ENCODE measurements at places on chromosomes 6 and 20. TPM values are rescaled to one million over a fixed set of nuclear protein-coding genes. Genes with fewer than 3 reads are reported as not detected.

STMND1 gene
- total RNA-seq = not detected

ARHGAP18 gene
- 86.1 TPM for total RNA-seq

RIPPLY2 gene
- total RNA-seq = not detected

BTBD9 gene
- total RNA-seq = 15.0 TPM

TRIM15 gene
- total RNA-seq = not detected

CLDN20 gene
- not detected for total RNA-seq

DNA sequence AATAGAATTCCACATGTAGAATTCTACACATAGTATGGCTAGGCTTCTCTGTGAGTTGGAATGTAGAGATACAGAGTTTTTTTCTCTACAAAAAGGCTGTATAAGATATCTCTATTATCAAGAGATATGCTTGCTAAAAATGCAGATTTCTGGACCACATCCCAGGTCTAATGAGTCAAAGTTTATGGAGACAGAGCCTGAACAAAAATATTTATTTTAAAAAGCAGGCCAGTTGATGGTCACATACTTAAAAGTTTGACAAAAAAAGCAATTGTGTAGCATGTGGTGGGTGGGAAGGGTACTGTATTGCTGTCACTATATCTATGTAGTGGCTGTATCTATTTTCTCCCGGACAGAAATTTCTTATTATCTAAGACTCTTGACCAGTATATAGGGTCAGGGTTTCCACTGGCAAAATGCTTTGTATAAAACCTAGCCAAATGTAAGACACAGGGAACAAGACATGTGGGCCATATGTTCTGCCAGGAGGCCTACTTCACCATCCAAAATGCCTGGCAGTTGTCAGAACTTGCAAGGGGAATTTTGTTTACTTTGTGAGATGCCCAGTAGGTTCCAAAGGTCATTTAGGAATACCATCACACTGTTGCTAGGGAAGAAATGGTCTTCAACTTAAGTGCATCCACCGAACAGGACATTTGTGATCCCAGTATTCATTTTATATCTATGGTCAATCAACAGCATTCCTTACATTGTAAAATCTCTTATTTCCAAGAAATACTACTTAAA is 60.6 kb downstream of the SHPRH start:
- no peak for DNase-seq

- no peak for DNase-seq
Observed at GRCh38 chr20:49361862-49362660, 84.2 kb upstream of the ZNFX1 start.

DNA sequence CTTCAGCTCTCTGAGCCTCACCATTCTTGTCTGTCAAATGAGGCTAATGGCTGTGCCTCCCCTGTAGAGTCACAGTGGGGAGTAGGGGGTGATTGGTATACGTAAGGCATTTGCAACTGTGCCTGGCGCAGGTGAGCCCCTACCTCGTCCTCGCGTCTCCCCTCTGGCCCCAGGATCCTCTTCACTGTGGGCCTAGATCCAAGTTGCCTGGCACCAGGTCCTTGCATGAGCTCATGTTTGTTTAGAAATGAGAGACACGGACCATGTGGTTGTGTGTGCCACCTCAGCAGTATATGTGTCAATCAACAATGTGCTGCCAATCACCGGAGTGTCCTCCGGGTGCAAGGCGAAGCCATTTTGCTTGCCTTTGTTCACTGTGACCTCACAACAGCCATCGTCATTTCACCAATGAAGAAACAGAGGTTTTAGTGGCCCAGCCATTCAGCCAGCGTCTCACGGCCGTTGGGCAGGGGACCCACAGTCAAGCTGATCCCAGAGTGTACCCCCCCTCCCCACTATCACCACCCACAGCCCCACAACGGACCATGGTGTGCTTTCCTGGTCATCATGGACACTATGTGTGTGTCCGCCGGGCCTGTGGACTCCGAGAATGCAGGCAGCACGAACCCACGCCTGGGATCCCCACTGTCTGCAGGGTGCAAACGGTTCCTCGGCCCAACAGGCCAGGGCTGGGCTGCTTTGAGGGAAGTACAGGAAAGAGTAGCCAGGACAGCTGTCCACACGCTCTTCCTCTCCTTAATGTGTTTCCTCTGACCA is 35.9 kb upstream of the STX16 start:
- DNase-seq = no peak

DNA sequence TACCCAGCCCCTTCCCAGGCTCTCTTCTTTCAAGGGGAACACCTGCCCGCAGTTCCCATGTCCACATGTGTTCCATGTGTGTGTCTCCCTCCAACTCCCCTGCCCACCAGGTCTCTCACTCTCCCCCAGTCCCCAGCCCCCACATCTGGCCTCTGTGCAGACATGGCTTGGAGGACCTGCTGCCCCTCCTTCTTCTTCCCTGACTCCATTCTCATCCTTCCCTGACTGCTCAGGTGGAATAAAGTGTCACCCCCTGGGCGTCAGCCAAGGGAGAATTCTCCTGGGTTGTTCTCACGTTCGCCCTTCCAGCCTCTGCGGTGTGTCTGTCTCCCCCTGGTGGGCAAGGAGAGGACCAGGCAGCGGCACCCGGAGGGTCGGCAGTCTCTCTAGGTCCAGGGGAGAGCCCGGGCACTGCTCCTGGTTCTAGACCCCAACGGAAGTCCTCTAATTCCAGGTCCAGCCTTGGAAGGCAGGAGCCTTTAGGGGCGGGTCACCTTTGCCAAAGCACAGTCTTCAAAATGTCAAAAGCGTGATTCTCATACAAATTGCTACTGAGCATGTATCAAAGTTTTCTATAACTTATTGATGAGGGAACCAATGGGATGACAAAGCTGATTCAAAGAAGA is 50.5 kb downstream of the EBF4 start:
- DNase-seq = peak; percentile 54

DNA sequence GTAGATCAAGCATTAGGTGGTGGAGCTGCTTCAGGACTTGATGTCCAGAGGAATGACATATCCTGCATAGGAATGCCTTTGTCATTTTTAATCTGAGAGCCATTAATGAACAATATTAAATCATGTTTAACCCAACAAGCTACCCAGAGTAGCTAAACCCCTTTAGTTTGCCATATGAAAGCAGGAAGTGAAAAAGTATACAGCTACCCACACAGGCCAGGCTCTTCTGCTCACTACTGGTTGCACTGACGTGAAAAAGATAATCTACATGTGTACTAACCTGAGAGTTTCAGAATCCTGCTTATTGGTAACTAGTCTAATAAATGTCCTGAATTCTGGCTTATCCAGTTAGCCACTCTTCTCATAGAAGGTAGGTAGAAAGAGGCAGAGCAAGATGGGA is 19.9 kb downstream of the GLYATL3 start:
- DNase-seq = no peak

Measured in endothelial cell of umbilical vein (primary cell).